ENCODE measurements at places on chromosomes 2 and 18.

DNA sequence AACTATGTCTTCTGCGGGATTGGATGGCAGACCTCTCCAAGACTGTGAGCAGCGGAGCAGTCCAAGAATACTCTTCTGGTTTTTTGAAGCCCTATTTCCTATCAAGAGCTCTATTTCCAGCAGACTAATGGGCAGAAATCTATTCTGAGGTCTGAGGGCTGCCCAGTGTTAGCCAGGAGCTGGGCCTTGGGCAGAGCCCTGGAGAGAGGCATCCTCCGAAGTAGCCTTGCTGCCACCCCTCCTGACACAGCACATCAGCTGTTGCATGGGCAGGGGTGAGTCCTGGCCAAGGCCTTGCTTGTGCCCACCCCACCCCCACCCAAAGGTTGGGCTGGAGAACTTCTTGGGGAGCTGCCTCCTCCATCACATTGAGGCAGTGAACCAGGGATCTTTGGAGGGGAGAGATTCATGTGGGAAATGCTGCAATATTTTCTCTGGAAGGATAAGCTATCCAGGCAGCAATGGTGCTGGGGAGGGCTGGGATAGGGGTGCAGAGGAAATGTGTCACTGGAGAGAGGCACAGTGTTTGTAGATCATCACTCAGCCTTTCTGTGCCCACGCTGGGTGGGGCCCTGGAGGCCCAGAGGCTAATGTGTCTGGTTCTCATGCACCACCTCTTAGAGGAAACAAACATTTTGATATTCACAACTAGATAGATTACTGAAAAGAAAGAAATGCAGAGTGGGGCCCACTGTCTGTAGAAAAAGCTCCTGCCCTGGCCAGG is 104.7 kb downstream of the VSNL1 start:
- DNase-seq = no peak

- no peak for DNase-seq
Measured at GRCh38 chr2:219426068-219426443, 7.9 kb downstream of the DES start.

DNA sequence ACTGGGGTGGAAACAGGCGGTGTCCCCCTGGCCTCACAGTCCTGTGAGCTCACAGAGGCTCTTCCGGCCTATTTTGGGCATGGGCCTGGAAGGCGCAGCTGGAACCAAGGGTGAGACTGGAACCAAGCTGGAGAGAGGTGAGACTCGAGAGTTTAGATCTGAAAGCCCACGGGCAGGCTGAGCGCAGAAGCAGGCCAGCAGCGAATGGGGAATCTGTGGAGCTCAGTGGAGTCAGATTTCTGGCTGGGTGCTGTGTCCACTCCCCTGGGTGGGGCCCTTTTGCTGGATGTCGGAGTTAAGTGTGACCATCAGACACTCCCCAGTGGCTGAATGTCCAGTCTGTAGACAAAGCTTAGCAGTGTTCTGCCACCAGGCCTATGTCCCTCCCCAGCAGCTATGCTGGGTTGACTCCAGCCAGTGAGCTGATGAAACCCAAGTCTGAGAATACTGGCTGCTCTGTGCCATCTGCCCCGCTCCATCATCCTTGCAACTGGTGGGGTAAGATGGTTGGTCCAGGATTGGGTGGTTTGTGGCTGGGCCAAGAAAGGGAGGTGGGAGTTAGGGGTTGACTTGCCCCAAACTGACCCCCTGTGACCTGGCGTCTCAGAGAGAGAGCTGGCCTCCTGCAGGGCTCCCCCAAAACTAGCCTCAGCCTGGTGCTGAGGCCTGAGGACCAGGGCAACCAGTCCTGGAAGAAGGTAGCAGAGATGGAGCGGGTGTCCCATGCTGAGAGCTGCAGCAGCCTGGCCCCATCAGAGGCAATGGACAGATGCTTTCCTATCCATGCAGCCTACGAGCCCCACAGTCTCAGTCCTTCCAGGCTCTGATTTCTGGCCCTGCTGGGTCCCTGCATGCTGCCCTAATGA is 34.4 kb downstream of the CYP26B1 start:
- no peak for DNase-seq

DNA sequence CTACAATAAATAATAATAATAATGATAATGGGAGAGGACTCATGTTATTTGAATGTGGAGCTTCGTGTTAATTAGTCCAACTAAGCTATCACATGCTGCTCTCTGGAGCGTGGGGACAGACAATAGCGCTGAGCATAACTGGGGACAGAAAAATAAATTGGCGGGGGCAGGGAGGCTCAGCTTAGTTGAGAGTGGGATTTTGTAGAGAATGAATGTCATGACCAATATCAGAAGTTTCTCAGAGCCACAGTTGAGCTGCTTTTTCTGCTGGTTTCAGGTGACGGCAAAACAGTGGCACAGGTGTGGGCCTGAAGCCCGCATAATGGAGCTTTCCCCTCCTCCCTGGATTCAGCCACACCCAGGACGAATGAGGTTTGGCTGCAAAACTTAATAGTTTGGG is 111.1 kb upstream of the CAB39 start:
- DNase-seq = no peak

- no peak for DNase-seq
Measured at GRCh38 chr2:118255301-118255700, 167.0 kb downstream of the INSIG2 start.

DNA sequence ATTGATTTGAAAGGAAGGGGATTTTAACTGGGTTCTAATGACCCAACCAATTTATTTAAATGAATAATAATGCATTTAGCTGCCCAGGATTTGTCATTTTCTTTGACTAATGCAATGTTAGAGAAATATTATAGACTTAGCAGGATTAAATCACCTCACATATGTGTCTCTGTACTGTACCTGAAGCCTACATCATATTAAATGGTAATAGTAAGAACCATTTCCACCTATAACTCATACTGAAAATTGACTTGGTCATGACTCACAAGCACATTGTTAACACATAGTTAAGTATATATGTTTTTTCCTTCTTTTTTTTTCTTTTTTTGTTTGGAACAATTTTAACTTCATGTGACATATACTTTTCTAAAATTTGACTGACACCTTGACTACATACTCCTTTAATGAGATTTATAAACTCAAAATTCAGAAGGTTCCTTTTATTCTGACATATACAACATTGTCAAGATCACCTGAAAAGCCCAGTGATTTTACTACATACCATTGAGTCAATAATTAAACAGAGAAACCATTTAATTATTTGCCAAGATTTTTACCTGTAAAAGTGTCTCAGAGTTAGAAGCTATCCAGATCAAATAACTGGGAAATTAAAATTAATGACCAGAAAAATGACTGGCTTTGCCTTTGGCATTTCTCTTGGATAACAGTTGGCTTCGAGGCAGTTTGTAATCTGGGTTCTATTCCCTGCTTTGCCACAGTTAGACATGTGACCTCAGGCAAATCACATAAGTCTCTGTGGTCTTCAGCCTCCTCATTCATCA is 58.8 kb upstream of the CDC42EP3 start:
- DNase-seq = no peak

DNA sequence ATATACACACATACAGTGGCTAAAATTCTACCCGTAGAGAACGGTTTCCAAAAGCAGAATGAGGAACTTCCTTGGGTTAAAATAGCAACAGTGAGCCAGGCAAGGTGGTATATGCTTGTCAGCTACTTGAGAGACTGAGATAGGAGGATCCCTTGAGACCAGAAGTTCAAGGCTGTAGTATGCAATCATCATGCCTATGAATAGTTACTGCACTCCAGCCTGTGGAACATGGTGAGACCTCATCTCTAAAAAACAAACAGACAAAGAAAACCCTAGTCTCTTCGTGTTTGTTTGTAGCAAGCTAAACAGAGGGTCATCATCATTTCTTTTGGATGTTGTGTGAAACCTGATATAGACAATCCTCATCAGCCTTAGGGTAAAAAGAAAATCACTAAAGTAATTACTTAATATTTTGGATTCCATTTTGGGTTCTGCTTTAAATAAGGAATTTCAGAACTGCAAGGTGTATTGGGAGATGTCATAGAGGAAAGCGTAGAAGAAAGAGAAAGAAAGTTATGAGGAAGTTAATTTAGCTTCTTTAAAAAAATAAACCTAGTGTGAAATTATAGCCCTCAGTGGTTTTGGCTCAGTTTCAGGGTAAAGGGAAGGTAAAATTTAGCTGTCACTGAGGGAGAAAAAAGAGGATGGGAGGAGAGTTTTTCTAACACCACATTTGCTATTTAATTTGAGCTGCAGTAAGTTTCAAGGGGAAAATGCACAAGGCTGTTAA is 46.5 kb downstream of the PLEK start:
- no peak for DNase-seq

DNA sequence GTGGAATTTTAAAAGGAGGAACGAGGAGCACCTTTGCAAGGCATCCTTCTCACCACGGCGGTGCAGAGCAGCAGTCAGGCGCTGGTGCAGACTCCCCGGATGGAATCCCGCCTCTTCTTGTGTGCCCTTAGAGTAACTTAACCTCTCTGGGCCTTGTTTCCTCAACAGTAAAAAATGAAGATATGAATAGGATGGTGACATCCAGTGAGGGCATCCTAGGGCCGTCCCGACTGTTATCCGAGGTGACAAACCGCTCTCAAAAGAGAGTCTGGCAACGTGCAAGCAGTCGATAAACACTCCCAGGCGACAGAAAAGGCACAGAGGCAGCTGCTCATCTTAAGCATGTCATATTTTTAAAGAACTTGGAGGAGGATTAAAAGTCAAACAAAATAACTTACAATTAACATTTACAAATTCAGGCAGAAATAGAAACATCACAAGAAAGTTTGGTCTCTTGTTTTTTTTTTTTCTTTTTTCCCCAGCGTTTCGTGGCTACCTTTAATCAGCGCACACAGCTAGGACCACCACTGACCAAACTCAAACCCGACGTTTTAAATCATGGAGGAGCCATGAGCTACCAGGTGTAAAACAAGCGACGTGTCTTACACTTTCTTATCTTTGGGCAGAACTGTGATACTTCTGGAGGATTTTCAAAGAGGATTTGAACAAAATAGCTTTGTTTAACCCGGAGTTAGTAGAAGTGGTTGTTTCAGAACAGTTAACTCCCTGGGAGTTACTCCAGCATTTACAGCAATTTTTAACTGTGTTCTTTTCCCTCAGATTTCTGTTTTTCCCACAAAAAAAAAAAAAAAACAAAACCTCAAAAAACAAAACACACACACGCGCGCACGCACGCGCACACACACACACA is 2.1 kb downstream of the MBP start:
- DNase-seq = no peak

DNA sequence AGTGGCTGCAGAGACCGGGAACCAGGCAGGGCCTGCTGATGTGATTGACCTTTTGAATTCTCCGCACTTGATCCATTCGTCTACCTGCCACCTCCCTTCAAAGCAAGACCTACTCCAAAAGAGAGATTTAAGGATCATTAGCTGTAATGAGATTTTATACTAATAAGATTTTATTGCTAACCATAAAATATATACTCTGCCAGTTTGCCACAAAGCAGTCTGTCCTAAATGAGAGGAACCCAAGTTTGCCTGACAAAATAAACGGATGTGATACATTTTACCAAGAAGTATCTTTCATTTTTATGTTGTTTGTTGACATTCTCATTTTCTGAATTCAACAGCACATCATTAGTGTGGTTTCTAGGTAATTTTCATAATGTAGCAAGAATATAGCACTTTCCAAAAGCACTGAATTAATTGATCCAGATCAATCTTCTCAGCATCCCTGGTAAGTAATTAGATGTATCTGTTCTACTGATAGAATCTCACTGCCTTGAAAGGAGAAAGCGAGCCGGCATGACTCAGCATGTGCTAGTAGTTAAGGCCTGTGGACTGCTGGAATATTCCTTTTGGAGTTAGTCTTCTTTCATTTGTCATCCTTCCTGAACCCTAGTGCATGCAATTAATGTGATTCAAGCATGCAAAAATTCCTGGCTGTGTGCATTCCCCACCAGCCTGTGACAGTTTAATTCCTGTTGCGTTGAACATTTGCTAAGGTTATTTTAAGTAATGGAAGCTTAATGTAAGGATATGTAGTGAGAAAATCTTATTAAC is 128.5 kb downstream of the ARL6IP6 start:
- DNase-seq = no peak

GRCh38 chr2:45993476-45993991 is 303.7 kb upstream of the EPAS1 start:
- DNase-seq = peak; percentile 90

GRCh38 chr2:46539327-46540276 is 60.2 kb downstream of the TMEM247 start:
- no peak for DNase-seq

DNA sequence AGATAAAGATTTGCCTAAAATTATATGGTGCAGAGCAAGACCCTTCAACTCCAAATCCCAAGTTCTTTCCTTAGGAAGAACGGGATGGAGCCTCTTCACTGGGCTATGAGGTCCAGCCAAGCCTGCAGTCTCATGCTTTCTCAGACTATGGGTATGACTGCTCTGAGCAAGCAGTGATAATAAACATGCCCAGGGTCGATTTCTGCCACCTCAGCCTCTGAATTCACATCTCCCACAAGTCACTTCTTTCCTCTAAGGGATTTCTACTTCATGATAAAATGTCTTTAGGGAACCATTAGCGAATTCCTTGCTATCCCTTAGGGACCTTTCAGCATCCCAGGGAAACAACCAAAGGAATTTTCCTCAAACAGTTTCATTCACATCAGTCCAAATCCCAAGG is 94.8 kb downstream of the GFPT1 start:
- DNase-seq = no peak

- no peak for DNase-seq
Measured at GRCh38 chr2:97718051-97718882, 4.9 kb downstream of the ZAP70 start.

DNA sequence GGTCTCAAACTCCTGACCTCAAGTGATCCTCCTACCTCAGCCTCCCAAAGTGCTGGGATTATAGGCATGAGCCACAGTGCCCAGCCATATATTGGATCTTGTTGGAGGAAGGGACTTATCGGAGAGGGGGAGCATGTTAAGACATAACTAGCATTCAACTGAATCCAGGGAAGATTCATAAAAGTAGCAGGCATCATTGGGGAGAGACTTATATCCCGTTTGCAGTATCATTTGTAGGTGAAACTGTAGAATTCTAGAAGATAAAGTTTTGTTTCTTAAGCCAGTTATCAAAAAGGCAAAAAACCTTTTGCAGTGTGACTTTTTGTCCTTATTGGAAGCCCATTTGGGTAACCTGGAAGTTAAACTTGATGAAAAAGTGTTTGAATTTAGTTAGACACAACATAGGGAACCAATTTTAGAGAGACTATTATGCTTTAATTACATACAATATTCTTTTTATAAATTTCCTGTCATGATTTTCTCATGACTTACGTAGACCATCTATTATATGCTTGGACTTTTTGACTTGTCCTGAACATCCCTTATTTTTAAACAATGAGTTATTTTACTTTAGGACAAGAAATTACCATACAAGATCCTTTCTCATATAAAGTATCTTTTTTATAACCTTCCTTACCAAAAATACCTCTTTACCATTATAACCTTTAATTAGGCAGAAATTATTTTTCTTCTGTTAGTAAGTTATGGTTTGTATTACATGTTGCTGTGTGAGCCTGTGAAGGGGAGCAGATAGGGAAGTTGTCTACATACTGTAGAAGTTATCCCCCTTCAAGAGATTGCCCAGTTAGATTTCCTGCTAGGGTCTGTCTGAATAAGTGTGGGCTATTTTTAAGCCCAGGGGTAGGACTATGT is 20.3 kb downstream of the RAB3GAP1 start:
- DNase-seq = peak; percentile 4

DNA sequence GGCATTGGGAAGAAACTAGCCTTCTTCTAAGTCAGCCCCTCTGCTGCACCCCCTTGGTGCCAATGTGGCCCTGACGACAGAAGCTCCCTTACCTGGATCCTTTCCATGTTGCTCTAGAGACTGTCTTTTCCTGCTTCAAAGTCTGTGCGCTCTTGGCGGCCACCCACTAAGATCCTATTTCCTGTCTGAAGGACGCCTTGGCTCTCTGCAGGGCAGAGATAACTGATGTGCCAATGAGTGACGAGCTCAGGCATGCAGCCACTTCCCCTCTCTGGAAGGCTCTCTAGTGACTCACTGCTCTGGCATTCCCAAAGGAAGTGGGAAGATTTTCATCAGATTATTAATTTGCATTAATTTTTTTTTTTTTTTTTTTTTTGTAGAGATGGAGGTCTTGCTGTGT is 273.5 kb downstream of the CDH20 start:
- DNase-seq = peak; percentile 41
